ENCODE measurements at places on chromosomes 4 and X. TPM values are rescaled to one million over a fixed set of nuclear protein-coding genes. Genes with fewer than 3 reads are reported as not detected.

XAGE1A gene
- total RNA-seq: not detected

MRPL1 gene
- 49.1 TPM for total RNA-seq

RP2 gene
- 26.3 TPM for total RNA-seq

SULT1E1 gene
- total RNA-seq: 12.7 TPM

TIGD4 gene
- 7.2 TPM for total RNA-seq

RHOH gene
- total RNA-seq: 0.46 TPM

CUL4B gene
- total RNA-seq: 68.7 TPM

SYP gene
- total RNA-seq: 273 TPM

TCEANC gene
- 10.6 TPM for total RNA-seq

GATB gene
- 18.7 TPM for total RNA-seq

NAP1L5 gene
- total RNA-seq: 86.7 TPM

All from diencephalon (tissue), 1 donor.